ENCODE measurements at places on chromosomes 2 and 18. TPM values are rescaled to one million over a fixed set of nuclear protein-coding genes. Genes with fewer than 3 reads are reported as not detected.

DNA sequence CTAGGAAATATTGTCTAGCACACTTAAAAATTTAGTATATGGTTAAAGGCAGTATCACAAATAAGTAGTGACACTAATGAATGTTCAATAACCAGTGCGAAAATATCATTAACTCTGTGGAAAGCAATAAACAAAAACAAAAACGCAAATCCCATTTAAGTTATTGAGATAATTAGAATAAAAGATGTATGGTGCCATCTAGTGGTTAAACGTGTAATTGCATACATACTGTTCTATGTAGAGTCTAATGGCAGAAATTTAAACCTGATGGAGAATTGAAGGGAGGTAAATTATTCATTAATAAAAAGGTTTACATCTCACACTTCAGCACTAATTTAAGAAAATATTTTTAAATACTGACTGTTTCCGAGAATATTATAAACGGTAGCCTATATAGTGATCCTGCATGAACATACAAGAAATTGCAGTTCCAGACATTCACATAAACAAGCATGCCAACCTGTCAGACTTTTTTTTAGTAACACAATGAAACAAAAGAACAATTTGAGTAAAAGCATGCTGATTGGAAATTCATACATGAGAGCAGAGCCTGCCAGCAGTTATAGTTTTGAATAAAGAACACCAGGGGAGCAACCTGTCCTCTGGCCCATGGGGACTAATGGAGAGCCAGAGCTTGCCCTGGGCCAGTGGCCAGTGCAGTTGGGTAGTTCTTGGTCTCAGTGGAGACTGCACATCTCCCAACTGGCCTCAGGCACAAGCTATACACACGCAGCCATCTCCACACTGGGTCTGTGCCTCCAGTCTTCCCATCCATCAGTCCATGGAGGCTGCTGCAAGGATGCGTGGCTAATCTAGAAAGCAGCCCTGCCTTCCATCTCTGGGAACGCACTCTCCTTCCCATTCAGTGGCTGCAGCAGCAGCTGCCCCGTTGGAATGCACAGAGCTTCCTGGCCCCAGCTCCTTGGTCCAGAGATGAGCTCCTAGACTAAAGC, 28.0 kb downstream of the GCG start:
- DNase-seq = no peak
- no peaks in the 10 kb centered on the region for H3K27me3 ChIP-seq
- peaks cover 4% of the 10 kb centered on the region for H3K4me1 ChIP-seq
- H3K4me3 ChIP-seq = no peak overlapping the region

- H3K27me3 ChIP-seq = no peaks in the 10 kb centered on the region
- H3K27ac ChIP-seq = no peak overlapping the region
- H3K4me1 ChIP-seq = no peaks in the 10 kb centered on the region
- no peak overlapping the region for H3K4me3 ChIP-seq
- DNase-seq = no peak
Measured at GRCh38 chr2:169928463-169928864, 101.2 kb downstream of the UBR3 start.

DNA sequence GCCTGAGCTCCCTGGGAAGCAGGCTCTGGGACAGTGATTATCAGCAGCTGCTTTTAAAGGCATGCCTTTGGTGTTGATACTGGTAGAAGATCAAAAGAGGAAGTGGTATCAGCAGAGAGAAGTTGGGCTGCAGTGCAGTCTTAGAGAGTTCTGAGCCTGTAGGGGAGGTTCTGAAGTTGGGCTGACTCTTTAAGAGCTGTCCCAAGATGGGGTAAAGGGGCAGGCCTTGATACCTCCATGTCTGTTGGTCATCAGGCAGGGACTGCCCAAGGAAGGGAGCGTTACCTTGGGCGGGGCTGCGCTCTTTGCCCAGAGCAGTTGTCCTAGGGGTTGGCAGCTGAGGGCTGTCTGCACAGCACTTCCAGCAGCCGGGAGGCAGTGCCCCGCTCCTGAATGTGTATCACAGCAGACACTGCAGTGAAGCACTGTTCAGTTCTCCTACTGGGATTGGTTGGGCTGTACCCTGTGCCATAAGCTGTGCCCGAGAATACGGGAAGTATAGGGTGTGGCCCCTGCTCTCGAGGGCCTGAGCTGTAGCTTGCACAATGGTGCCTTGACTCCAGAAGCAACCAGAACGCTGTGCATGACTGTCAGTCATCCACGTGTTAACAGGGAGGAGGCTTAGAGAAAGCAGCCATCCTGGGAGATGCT, 177.0 kb downstream of the CTIF start:
- H3K27ac ChIP-seq = no peak overlapping the region
- peak; percentile 75 for DNase-seq
- peaks cover 11% of the 10 kb centered on the region for H3K4me1 ChIP-seq
- no peaks in the 10 kb centered on the region for H3K36me3 ChIP-seq
- H3K4me3 ChIP-seq = no peak overlapping the region
- no peaks in the 10 kb centered on the region for H3K27me3 ChIP-seq

GRCh38 chr18:46067438-46068007, 4.5 kb downstream of the PSTPIP2 start:
- no peak overlapping the region for H3K27ac ChIP-seq
- H3K36me3 ChIP-seq = no peaks in the 10 kb centered on the region
- no peak overlapping the region for H3K4me3 ChIP-seq

DNA sequence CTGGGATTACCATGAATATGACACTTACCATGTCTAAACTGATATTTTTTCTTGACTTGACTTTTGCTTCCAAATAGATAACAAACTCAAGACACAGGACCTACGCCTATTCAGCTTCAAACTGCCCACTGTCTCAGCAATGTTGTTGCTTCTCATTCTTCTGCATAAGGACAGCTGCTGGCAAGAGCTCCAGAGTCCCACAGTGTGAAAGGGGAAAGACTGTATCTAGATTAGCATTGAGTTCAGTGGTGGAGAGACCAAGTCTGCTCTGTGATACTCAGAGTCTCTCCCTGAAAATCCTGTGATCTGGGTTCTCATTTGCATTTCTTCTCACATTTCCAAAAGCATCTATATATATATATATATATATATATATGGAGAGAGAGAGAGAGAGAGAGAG, 247.9 kb upstream of the NT5C1B start:
- H3K27me3 ChIP-seq = no peaks in the 10 kb centered on the region
- DNase-seq = no peak
- H3K4me1 ChIP-seq = no peaks in the 10 kb centered on the region
- no peak overlapping the region for H3K4me3 ChIP-seq
- H3K27ac ChIP-seq = no peak overlapping the region
- H3K36me3 ChIP-seq = no peaks in the 10 kb centered on the region

- H3K4me3 ChIP-seq = no peak overlapping the region
- no peaks in the 10 kb centered on the region for H3K36me3 ChIP-seq
- no peak for DNase-seq
- no peaks in the 10 kb centered on the region for H3K4me1 ChIP-seq
Measured at GRCh38 chr2:118477111-118477862, 370.2 kb downstream of the EN1 start.

DNA sequence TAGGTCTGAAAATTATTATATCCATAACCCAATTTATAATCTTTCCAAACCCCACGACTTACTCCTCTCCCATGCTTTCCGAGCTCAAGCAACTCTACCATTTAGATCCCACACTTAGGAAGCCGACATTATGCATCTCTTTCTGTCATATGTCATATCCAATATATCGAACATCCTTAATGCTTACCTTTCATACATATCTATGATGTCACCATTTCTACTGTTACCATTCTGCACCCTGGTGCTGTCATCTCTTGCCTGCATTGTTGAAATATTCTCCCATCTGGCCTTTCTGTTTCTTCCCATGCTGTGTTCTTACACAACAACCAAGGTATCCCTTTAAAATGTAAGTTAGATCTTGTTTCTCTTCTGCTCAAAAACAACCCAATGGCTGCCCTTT, 127.1 kb upstream of the MC4R start:
- H3K27me3 ChIP-seq = no peaks in the 10 kb centered on the region
- H3K36me3 ChIP-seq = no peaks in the 10 kb centered on the region
- no peak overlapping the region for H3K27ac ChIP-seq
- no peak for DNase-seq
- H3K4me1 ChIP-seq = no peaks in the 10 kb centered on the region

GRCh38 chr18:12911025-12911928, 27.2 kb upstream of the PTPN2 start:
- peaks cover 7% of the 10 kb centered on the region for H3K4me1 ChIP-seq
- peak; percentile 30 for DNase-seq
- H3K27ac ChIP-seq = no peak overlapping the region
- H3K27me3 ChIP-seq = no peaks in the 10 kb centered on the region

GRCh38 chr18:13276530-13277520, 58.3 kb downstream of the LDLRAD4 start:
- H3K4me1 ChIP-seq = no peaks in the 10 kb centered on the region
- no peaks in the 10 kb centered on the region for H3K27me3 ChIP-seq
- H3K27ac ChIP-seq = no peak overlapping the region
- H3K36me3 ChIP-seq = no peaks in the 10 kb centered on the region

DNA sequence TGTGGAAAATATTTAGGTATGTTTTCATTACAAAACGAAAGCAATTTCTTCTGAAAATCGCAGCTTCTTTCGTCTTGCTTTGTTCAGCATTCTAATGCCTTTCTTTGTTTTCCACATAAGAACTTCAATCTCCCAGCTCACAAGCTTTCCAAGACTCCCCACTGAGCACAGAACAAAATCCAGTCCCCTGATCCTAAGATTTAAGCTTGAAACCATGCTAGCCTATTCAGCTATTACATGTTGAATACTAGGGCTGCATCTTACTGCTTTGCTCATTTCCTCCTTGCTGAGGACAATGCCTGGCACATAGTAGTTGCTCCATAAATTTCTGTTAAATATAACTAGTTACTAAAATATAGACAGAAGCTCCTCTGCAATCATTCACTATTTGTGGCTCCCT, 160.6 kb downstream of the GALNT3 start:
- H3K4me3 ChIP-seq = no peak overlapping the region
- H3K27ac ChIP-seq = no peak overlapping the region
- no peaks in the 10 kb centered on the region for H3K4me1 ChIP-seq
- no peaks in the 10 kb centered on the region for H3K36me3 ChIP-seq
- DNase-seq = no peak
- no peaks in the 10 kb centered on the region for H3K27me3 ChIP-seq

DNA sequence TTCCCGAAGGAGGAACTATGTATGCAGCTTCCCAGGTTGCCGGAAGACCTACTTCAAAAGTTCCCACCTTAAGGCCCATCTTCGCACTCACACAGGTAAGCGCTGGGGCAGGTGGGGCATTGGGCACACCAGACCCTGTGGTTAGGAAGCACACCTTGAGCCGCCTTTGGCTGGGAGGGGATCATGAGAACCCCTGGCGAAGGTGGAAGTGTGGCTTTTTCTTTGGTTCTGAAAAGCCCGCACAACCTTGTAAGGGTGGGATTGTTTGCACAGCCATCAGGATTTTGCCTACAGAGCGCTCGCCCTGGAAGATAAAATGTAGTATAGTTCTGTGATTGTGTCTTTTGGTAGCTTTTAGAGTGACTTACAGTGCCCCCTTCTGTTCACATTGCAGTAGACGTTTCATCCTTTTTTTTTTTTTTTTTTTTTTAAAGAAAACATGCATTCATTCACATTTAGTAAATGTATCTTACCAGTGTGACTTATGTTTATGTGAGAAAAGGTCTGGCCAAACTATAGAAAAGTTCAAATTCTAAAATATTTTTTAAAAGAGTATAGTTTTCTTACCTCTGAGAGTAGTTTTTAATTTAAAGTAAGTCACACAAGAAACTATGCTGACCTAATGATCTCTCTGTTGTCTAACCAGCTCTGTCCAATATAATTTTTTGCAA, 5.3 kb downstream of the KLF11 start:
- H3K27ac ChIP-seq = peak overlapping the region; percentile 96
- DNase-seq = no peak
- H3K36me3 ChIP-seq = peaks cover 35% of the 10 kb centered on the region
- H3K4me3 ChIP-seq = no peak overlapping the region
- no peaks in the 10 kb centered on the region for H3K27me3 ChIP-seq

DNA sequence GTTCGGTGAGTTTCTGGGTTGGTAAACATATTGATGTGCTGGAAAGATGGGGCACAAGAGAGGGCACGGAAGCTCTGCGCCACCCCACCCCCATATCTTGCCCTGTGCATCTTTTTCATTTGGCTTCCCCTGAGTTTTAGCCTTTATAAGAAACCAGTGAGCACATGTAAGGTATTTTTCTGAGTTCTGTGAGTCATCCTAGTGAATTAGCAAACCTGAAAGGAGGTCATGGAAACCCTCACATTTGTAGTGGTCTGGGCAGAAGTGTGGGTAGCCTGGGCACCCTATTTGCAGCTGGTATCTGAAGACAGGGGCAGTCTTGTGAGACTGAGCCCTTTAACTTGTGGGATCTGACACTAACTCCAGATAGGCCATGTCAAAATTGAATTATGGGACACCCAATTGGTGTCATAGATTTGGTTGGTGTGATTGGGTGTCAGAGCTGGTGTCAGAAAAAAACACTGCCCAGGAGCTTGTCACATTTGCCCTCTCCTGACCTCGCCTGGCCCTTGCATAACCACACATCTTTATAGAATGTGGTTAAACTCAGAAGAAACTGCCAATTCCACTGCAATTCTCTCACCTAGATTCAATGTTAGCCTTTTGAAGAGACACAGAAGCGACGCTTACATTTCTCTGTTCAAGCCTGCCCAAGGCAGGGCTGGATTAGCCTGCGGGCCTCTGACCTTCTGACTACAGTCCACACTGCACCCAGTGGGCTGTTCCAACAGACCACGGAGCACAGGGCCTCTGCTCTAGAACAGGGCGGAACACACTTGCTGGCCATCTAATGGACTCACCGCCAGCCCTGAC, 12.0 kb upstream of the GALM start:
- peaks cover 16% of the 10 kb centered on the region for H3K4me1 ChIP-seq
- peak overlapping the region; percentile 53 for H3K27ac ChIP-seq
- no peaks in the 10 kb centered on the region for H3K27me3 ChIP-seq
- no peak overlapping the region for H3K4me3 ChIP-seq

DNA sequence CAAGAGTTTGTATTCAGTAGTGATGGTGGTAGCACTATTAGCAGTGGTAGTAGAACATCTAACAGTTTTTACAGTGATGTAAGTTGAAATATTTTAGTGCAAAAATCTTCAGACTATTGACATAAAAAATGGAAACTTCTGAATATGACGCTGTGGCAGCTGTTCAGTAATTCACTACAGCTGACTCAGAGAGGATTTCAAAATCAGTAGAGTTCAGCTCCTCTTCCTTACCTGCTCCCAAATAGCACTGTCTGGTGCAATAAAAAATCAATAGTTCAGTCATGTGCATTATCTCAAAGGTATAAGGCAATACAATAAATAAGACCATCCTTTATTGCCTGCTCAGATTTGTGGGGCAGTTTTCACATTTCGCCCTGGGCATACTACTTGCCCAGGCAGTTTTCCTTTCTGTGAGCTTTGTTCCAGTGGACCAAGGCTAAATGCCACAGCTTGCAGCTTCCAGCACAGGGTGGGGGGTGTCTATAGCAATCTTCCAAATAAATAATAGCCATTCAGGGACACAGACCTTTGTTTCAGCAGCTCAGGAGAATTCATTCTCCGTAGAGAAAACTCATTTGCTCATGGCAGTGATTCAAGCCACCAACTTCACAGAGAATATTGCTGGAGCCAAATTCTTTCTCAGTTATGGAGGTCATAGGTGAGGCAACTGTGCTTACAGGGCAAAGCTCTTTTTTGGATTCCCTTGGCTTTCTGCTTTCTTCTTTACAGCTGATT, 33.9 kb upstream of the GORASP2 start:
- DNase-seq = no peak
- H3K36me3 ChIP-seq = no peaks in the 10 kb centered on the region
- H3K27me3 ChIP-seq = no peaks in the 10 kb centered on the region
- H3K27ac ChIP-seq = no peak overlapping the region

GRCh38 chr2:164053021-164053420, 317.2 kb upstream of the FIGN start:
- no peak for DNase-seq
- H3K4me1 ChIP-seq = no peaks in the 10 kb centered on the region
- no peaks in the 10 kb centered on the region for H3K27me3 ChIP-seq
- no peak overlapping the region for H3K27ac ChIP-seq
- no peak overlapping the region for H3K4me3 ChIP-seq
- H3K36me3 ChIP-seq = no peaks in the 10 kb centered on the region

Gene EGR4
- not detected for total RNA-seq

Gene VAMP8
- 84.9 TPM for total RNA-seq

Gene PNO1
- 28.1 TPM for total RNA-seq

Gene FRZB
- 3.3 TPM for total RNA-seq

Data from upper lobe of left lung (tissue), 6 donors.